ENCODE measurements at places on chromosomes 11 and 22.

DNA sequence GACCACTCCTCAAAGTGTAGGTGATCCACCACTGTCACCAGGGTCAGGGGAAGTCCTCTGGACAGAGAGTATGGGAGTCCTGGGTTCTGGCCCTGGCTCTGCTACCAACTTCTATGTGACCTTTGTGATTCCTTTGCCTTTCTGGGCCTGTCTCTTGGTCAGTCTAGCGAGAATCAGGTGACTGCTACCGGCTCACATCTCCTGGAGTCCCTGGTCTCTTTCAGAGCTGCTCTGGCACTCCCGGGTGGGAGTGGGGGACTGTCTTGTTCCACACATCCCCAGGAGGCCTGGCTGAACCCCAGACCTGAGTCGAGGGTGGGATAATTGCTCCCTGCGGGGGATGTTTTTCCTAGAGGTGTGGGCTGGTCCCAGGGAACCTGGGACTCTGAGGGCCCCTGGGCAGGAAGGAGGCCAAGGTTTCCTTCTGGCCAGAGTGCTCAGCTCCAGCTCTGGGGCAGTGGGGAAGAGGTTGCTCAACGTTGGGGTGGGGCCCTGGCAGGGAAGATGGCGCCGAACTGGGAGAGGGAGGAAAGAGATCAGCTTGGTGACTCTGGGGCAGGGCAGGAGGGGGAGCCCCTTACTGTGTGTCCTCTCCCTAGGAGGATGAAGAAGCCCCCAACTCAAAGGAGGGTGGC lies 2.1 kb downstream of the SOX10 start:
- DNase-seq = no peak

GRCh38 chr11:114607753-114608459 lies 12.3 kb upstream of the NXPE4 start:
- no peak for DNase-seq

DNA sequence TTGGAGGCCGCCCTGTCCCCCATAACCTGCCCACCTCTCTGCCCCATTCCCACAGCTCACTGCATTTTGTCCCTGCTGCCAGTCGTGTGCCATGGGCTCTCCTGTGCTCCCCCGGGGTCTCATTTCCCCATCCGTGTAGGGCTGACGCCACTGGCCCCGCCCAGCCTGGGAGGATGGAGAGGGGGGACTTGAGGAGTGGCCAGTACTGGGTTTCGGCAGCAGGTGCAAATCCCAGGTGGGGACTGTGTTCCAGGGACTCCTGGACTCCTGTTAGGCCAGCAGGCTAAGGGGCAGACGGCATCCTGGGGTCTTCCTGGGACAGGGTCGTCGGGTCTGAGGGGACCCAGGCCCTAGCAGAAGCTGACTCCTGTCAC lies 1.2 kb upstream of the MYO7A start:
- DNase-seq = no peak

DNA sequence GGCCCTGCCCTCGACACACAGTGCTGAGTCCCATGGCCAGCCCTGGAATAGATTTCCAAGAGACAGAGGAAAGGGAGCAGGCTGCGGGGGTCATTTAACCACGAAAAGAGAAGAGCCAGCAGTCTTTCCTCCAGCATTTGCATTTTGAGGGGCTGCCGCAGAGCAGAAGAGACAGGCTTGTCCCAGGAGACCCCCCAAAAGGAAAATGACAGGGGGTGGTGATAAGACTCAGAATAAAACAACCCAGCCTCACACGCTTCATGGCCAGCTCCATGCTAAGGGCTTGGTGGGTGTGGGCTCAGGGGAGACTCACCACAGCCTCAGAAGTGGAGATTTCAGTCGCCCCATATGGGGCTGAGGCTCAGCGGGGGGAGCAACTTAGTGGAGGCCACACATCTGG lies 16.9 kb downstream of the TRIOBP start:
- no peak for DNase-seq

- DNase-seq = no peak
These were observed at the start of gene NFAM1 for GRCh38 chr22:42432020-42432596. Gene NFAM1, minus strand, starts transcription at chr22:42432403. Its CDS starts 46 bp downstream, at chr22:42432357.

GRCh38 chr11:117443266-117444186 lies 115.9 kb downstream of the CEP164 start:
- DNase-seq = no peak

DNA sequence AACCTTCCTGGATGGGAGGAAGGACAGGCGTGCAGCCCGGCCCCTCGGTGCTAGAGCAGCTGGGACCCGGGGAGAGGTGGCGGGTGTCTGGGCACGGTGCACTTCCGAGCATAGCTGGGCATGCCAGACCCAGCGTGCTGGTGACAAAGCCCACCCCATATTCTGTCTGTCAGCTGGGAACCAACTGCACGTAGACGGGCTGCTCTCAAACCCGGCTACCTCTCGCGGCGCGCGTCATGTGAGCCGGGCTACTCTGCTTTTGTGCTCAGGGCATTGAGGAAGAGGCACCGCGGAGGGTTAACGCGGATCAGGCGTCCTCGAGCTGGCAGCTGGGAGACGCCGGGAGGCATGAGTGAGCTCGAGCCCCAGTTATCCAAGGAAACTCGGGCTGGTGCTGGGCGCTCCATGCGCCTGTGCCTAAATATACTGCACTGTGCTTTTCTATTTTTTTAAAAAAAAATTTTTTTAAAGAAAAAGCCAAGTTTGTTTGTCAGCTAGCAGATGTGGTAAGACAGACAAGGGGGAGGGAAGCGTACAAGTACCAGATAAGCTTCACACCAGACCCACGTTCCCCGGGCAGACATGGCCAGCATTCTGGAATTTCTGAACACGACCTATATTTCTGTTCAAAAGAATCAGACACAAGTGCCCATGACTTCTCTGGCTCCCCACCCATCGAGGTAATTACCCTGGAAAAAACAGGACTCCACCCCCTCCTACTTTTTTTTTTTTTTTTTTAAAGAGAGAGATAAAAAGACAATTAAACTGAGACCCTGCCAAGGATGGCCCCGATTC lies 425.6 kb downstream of the SHANK2 start:
- DNase-seq = no peak

DNA sequence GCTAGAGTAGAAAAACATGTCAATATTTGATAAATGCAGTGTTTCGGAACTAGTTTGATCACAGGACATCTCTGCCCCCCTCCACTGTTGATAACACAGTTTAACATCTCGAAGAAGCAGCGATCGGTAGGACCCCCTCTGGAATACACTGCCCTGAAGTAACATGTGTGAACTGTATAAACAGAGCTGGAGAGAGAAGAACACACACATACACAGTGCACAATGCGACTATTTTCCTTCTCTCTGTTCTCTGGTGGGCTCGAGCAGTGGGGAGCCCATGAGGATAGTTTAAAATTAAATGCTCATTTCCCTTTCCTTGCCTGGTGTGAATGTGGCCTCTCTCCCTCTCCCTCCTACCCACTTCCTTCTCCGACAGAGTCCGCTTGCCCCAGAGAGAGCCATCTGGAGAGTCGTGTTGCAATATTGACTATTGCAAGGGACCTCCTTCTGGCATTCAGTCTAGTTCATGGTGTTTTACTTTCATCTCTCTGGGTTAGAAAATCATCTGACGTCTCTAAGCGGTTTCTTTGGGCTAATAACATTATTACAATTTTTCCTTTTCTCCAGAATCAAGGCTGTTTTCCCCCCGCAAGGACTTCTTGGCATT lies 51.6 kb upstream of the BARX2 start:
- DNase-seq = no peak

DNA sequence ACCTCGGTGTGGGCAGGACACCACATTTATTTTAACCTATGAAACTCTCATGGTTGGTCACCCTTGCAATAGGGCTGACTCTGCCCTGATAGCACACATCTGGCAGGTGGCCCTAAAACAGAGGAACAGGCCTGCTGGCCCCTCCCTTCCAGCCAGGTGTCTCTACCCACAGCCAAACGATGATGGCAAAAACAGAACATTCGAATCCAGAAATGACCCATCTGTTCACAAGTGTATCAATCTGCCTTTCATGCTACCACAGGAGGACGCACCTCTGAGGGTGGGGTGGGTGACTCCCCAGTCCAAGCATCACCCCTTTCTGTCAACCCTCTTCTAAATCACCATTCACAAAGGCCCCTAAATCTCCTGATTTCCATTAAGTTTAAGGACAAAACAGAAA lies 118.1 kb downstream of the ETS1 start:
- no peak for DNase-seq

- no peak for DNase-seq
These were observed 590.2 kb upstream of the ANO5 start for GRCh38 chr11:21602699-21603098.

GRCh38 chr11:16805938-16806337 lies 67.5 kb downstream of the C11orf58 start:
- no peak for DNase-seq

DNA sequence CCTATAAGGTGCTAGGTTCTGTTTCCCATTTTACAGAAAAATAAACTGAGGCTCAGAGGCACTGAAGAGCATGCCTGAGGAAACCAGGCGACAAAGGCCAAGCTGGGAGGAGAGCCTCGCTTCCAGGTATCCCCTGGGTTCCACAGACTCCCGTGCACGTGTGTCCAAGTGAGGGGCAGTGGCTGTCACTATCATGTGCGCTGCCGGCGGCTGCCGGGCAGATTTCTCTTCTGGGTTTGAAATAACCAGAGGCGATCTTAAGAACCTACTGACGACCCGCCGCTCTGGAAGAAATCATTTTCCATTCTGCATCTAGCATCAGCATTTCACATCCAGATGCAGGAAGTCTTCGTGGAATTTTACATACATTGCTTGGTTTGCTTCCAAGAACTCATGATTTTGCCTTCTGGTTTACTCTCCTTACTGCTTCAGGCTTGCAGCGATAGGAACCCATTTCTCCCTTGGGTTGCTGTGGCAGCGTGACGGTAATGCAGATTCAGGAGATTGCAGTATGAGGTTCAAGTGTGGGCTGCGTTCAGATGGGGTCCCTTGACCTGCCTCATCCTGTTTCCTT lies 28.6 kb downstream of the ARHGAP8 start:
- no peak for DNase-seq

- DNase-seq = no peak
These were observed 9.0 kb downstream of the FGF19 start for GRCh38 chr11:69694781-69695180.

- no peak for DNase-seq
These were observed 79.0 kb downstream of the DDX10 start for GRCh38 chr11:108743851-108744250.

- DNase-seq = no peak
These were observed 225.2 kb downstream of the BRD1 start for GRCh38 chr22:49602481-49602880.

DNA sequence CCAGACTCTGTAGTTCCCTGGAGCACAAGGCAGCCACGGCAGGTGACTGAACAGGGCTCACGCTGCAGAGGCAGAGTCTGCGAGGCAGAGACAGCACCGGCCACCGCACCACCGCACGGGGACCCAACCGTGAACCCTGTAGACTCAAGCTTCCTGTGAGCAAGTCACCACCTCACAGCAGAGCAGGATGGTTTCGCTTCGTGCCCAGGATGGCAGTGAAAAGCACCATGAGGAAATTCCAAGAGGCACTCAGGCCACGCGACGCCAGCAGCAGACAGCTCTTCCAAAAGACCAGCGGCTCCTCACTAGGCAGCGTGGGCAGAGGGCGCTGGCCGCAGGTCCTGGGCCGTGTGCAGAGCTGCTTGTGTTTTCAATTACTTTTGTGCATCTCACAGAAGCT lies 24.5 kb downstream of the BRD1 start:
- DNase-seq = no peak

GRCh38 chr22:32462452-32462851 lies 1.8 kb downstream of the BPIFC start:
- no peak for DNase-seq

DNA sequence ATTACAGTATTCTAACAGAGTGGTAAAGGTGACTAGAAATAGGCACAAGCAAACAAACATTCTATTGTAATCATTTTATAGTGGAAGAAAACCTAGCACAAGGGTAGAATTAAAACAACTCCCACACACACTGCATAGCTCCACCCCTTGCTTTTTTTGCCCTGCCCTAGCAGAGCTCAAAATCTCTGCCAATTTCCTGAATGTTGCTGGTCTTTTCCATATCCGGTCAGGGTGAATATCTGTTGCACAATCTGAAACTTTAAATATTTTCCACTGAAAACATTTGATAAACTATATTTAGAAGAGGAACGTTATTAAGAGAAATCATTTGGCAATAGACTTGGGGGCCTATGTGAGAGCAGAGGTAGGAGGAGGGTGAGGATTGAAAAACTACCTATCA lies 2.7 kb downstream of the SPA17 start:
- no peak for DNase-seq

GRCh38 chr11:66322732-66323427 lies 6.0 kb upstream of the CD248 start:
- no peak for DNase-seq

DNA sequence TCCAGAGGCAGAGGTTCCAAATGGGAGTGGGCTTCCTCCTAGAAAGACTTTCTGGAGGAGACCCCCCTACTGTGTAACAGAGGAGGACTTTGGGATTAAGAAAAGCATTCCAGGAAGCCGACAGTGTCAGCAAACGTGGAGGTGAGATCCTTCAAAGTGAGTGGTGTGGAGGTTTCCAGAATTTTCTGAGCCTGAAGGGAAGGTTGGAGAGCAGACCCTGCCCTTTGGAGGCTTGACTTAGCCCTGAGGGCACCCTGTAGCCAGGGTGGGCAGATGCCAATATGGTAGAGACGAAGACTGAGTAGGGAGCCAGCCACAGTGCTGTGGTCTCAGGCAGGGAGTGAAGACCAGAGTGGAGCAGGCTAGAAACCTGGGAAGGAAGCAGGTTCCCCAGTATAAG lies 1.8 kb upstream of the KLHL22 start:
- DNase-seq = no peak

DNA sequence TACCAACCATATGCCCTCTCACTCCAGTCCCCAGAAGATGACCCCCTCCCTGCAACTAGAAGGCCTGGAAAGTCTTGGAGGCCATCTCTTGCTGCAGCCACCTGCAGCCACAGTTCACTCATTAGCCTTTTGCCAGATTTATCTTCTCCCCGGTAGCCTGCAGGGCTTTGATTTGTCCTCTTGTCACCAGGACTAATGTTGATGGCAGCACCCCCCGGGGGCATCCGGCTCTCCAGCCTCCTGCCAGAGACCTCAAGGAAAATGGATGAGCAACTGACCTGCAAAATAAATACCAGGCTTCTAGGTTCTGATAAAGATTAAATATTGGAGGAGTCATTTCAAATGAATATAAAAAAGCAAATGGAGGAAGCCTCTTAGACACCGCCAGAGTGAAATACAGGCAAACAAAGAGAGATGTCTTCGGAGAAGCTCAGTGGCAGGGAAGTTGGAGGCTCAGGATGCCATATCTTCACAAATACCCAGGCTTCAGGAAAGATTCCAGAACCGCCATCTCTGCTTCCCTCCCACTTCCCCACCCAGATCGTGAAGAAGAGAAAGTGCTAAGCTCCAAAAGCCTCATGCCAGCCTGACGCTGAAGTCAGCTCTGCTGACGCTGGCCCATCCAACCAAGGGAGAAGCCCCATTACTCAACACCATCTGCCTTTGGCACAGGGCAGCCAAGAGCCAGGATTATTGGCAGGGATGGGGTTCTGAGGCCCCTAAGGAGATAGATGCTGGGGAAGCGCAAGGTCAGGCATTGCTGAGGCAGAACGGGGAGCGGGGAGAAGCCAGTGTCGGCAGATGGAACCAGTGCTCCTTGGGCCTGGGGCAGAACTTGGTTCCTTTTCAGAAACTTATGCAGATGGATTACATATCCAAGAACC lies 362.7 kb downstream of the CADM1 start:
- DNase-seq = no peak
